MCF 10A (cell line): ENCODE measurements at places on chromosomes 16 and 17. TPM values are rescaled to one million over a fixed set of nuclear protein-coding genes. Genes with fewer than 3 reads are reported as not detected.
A peak's percentile ranks its signal among the peaks of the same experiment; 100 is the strongest.

BCL6B gene
- total RNA-seq: not detected in 2 replicates

TMED6 gene
- 0.51 and 1.2 TPM in 2 replicates for total RNA-seq

NHERF2 gene
- 8.5 and 14.5 TPM in 2 replicates for total RNA-seq

WSCD1 gene
- total RNA-seq: 0.44 TPM in 1 of 2 replicates, not detected in the other

PIRT gene
- not detected in 2 replicates for total RNA-seq

DPEP3 gene
- total RNA-seq: not detected in 2 replicates

DNA sequence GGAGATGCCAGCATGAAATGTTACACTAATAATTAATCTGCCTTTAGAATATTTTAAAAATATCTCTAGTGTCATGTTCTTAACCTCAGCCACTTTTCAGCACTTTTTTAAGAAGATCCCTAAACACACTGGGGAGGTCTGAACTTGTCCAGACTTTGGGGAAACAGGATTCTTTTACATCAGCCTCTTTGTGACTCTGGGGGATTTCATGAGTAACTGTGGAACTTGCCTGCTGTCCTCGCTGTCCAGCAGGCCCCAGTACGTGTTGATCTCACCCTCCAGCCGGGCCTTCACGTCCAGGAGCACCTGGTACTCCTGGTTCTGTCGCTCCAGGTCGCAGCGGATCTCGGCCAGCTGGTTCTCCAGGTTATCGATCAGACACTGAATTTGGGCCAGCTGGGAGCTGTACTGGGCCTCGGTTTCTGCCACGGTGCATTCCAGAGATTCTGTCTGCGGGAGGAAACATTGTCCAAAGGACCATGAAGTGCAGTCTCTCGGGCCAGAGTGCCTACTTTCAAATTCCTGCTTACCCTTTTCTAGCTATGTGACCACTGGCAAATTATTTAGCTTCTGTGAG lies 5.5 kb downstream of the KRT40 start:
- H3K4me3 ChIP-seq: no peak overlapping the region
- H3K27me3 ChIP-seq: peaks cover 4% of the 10 kb centered on the region
- no peaks in the 10 kb centered on the region for H3K4me1 ChIP-seq

DNA sequence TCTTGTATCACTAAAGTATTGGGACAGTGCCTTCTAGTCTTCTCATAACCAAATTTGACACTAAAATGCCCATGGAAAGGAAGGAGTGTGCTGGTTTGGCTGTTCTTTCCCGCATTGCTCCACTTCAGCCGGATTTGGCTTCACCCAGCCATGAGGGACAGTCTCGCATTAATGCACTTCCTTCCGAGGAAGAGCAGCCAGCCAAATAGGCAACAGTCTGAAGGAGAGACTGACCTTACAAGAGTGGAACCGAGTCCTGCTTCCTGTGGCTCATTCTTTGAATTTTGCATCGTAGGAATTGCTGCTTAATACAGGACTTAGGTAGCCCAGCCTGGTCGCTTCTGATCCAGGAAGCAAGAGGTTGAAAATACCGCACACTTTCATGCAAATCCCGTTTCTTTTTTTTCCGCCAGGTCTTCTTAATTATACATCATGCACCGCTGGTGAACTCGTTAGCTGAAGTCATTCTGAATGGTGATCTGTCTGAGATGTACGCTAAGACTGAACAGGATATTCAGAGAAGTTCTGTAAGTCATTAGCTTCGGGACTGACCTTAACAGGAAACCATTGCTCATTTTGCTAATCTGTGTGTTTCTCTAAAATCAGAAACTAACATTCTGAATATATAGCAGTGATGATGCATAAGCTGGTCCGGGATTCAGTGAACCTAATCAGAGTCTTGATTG lies 38.2 kb downstream of the CLEC16A start:
- H3K36me3 ChIP-seq: peaks cover 28% of the 10 kb centered on the region
- DNase-seq: no peak
- no peak overlapping the region for H3K27ac ChIP-seq
- H3K4me3 ChIP-seq: no peak overlapping the region
- H3K4me1 ChIP-seq: no peaks in the 10 kb centered on the region

DNA sequence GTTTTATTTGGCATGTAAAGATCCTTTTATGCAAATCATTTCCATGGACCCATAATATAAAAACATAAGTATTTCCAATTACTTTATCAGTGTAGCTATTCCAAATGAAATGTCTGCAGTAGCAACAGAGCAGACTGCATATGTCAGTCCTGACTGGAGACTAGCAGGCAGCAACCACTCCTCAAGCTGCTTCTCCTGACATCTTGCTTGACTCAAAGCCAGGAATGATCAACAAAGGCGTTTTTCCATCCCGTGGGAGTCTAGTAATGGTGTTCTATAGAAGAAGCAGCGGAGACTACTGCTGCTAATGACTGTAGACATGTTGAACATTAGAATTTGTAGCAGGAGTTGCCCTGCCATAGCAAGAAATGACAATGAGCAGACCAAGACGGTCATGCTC lies 73.2 kb upstream of the AKTIP start:
- no peak for DNase-seq
- no peak overlapping the region for H3K4me3 ChIP-seq
- H3K27ac ChIP-seq: no peak overlapping the region
- no peaks in the 10 kb centered on the region for H3K27me3 ChIP-seq
- no peaks in the 10 kb centered on the region for H3K4me1 ChIP-seq

GRCh38 chr16:24536671-24537070 lies 2.7 kb upstream of the RBBP6 start:
- H3K36me3 ChIP-seq: peaks cover 19% of the 10 kb centered on the region
- H3K27me3 ChIP-seq: no peaks in the 10 kb centered on the region
- no peaks in the 10 kb centered on the region for H3K4me1 ChIP-seq
- no peak overlapping the region for H3K4me3 ChIP-seq
- no peak for DNase-seq

DNA sequence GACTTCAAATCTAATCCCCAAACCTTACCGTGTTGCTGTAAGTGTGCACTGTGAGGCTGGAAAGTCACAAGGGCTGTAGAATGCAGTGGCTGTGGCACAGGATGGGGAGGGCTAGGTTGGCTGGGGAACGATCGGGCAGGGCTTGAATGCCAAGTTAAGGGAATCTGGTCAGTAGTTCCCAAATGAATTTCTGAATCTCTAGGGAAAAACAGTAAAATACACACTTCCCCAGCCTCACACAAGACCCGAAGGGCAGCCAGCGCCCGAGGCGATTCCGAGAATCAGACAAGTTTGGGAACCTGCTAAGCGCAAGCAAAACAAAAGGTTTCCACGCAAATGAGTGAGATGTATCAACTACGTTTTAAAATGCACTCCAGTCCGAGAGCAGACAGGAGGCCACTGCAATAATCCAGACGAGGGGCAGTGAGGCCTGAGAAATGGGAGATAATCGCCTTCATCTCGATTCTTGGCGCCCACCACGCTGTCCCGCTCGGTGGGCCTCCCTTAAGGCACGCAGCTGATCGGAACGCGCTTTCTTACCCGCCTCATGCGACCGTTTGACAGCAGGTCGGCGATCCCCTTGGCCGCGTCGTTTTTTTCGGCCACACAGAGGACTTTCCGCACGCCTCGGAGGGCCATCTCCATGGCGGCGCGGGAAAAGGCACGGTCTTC lies 599 bp downstream of the TOP3A start:
- H3K27me3 ChIP-seq: no peaks in the 10 kb centered on the region
- H3K4me1 ChIP-seq: peaks cover 22% of the 10 kb centered on the region

GRCh38 chr17:40952154-40952553 lies 14.6 kb downstream of the KRT39 start:
- H3K4me3 ChIP-seq: no peak overlapping the region
- peaks cover 14% of the 10 kb centered on the region for H3K27me3 ChIP-seq
- peaks cover 27% of the 10 kb centered on the region for H3K4me1 ChIP-seq
- no peak overlapping the region for H3K27ac ChIP-seq
- peaks cover 7% of the 10 kb centered on the region for H3K36me3 ChIP-seq
- no peak for DNase-seq

GRCh38 chr17:47687748-47688147 lies 6.2 kb upstream of the TBKBP1 start:
- H3K27ac ChIP-seq: no peak overlapping the region
- peaks cover 14% of the 10 kb centered on the region for H3K27me3 ChIP-seq
- H3K4me3 ChIP-seq: no peak overlapping the region
- H3K36me3 ChIP-seq: peaks cover 34% of the 10 kb centered on the region

GRCh38 chr16:20740007-20740883 lies 1.4 kb downstream of the THUMPD1 start:
- peak overlapping the region; percentile 93 for H3K4me3 ChIP-seq
- DNase-seq: peak; percentile 30
- peaks cover 20% of the 10 kb centered on the region for H3K4me1 ChIP-seq
- no peaks in the 10 kb centered on the region for H3K27me3 ChIP-seq

GRCh38 chr17:4345581-4346252 lies 20.8 kb downstream of the UBE2G1 start:
- no peak overlapping the region for H3K4me3 ChIP-seq
- H3K27me3 ChIP-seq: no peaks in the 10 kb centered on the region
- no peak overlapping the region for H3K27ac ChIP-seq
- H3K36me3 ChIP-seq: no peaks in the 10 kb centered on the region
- no peaks in the 10 kb centered on the region for H3K4me1 ChIP-seq

DNA sequence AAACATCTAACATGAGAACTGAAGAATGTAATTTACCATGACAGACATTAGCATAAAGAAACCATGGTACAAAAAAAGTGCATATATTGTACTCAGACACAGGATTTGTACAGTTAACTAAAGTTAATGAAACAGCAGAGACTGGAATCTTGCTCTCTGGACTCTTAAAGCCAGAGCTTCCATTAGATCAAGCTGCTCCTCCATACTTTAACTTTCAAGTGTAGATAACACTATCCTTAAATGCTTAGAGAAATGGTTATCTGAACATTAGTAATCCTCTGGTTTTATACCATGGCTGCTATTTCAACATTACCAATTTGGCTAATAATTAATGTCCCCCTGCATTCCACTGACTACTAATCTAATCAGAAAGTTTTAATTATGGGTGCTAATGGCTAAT lies 3.1 kb downstream of the NUDT21 start:
- H3K36me3 ChIP-seq: peaks cover 45% of the 10 kb centered on the region
- no peak for DNase-seq
- H3K4me1 ChIP-seq: peaks cover 20% of the 10 kb centered on the region
- H3K27ac ChIP-seq: no peak overlapping the region
- H3K27me3 ChIP-seq: no peaks in the 10 kb centered on the region

- H3K36me3 ChIP-seq: peaks cover 26% of the 10 kb centered on the region
- peak; percentile 90 for DNase-seq
- no peaks in the 10 kb centered on the region for H3K27me3 ChIP-seq
- peaks cover 21% of the 10 kb centered on the region for H3K4me1 ChIP-seq
- H3K4me3 ChIP-seq: peak within 1 kb of the TSS; percentile 80
- H3K27ac ChIP-seq: no peak within 1 kb of the TSS
Observed at GRCh38 chr16:28211758-28212531, at the start of gene XPO6. XPO6 (minus strand) TSS chr16:28211965; CDS start chr16:28211368, 597 bp downstream.

GRCh38 chr17:59333836-59334235 lies 2.4 kb downstream of the YPEL2 start:
- no peak overlapping the region for H3K4me3 ChIP-seq
- no peak overlapping the region for H3K27ac ChIP-seq
- no peaks in the 10 kb centered on the region for H3K27me3 ChIP-seq
- peaks cover 13% of the 10 kb centered on the region for H3K4me1 ChIP-seq
- DNase-seq: no peak
- no peaks in the 10 kb centered on the region for H3K36me3 ChIP-seq

DNA sequence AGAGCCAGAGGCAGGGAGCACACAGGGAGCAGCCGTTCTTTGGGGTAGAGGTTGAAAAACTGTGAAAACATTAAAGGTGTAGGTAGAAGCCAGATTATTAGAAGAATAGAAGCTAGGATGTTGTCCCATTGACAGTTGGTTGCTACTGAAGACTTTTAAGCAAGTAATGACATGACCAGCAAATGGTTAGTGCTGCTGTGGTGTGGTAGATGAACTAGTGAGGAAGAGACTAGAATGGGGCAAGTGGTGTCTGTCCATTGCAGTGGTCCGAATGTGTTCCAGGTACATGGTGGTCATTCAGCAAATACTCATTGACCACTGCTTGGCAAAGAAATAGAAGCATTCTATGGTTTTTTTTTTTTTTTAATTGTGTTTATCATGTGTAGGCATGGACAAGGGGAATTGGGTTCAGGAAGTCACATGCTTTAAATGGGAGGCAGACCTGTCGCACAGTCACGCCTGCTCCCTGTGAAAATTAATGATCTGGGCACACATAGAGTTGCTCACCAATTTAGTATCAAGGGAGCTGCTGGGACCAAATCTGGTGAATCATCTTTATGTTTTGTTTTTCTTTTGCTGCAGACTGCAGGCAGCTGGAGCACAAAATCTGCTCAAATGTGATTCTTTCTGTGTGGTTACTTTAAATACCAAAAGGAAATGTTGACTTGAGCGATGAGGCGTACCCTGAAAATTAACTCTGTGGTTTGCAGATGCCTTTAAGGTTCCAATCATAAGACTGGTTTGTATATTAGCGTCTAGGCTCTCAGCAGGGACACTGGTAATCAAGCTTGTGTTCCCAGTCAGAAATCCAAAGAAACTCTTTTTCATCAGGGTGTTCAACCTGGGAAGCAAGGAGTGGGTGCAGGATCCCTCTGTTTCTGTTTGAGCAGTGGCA lies 30.7 kb downstream of the YPEL2 start:
- peak overlapping the region; percentile 2 for H3K4me3 ChIP-seq
- H3K27me3 ChIP-seq: no peaks in the 10 kb centered on the region
- peaks cover 10% of the 10 kb centered on the region for H3K36me3 ChIP-seq
- DNase-seq: peak; percentile 56
- H3K4me1 ChIP-seq: peaks cover 36% of the 10 kb centered on the region

DNA sequence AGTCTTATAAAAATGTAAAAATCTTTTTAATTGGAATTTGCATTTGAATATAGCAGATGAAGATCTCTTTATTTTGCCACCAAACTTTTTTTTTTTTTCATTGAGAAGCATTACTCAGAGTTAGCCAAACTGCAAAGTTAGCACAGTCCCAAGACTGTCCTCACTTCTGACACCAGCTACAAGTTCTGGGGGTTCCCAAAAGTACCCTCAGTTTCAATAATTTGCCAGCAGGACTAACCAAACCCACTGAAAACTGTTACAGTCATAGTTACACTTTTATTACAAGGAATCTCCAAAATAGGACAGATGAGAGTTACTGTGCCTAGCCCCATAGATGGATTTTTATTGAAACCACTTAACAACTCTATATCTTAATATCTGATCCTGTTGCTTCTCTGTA lies 144.1 kb downstream of the CHD9 start:
- H3K27me3 ChIP-seq: no peaks in the 10 kb centered on the region
- H3K27ac ChIP-seq: no peak overlapping the region
- H3K4me3 ChIP-seq: no peak overlapping the region
- DNase-seq: no peak
- peaks cover 6% of the 10 kb centered on the region for H3K4me1 ChIP-seq
